Activated naive CD8-positive, alpha-beta T cell treated with anti-CD3 and anti-CD28 coated beads, Interleukin-2, amount 10 ng/mL, durations not matched to agents 7 days and 5 days (primary cell): ENCODE measurements at places on chromosomes 16 and 17. TPM values are rescaled to one million over a fixed set of nuclear protein-coding genes. Genes with fewer than 3 reads are reported as not detected.
A peak's percentile ranks its signal among the peaks of the same experiment; 100 is the strongest.

GRCh38 chr17:48023400-48024148, 14.0 kb downstream of the COPZ2 start:
- DNase-seq: peak; percentile 60

The TMC7 gene
- not detected for total RNA-seq

The CHST4 gene
- total RNA-seq: not detected

DNA sequence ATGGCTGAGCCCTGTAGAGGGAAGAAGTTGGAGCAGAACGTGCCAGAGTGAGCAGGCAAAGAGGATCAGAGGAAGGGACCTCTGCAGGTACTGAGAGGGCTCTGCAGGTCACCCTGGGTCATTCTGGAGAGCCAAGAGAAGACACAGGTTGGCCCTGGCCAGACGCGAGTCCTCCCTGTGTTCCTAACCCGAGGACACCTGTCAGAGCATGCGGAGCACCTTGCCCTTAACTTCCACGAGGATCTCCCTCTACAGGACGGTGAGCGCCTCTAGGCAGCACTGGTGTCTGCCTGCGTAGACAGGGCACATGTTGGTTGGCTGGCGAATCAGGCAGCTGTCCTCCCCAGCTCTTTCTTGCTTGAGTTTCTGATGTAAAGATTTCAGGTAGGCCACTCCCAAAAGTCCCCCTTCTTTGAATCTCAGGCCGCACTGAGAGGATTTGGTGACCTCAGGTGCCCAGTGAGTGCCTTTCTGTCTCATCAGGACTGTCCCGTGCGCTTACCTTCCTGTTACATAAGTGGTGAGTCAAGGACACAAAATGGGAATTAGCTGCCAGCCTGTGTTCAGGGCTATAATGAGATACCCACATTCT, 45.3 kb downstream of the MPRIP start:
- no peak for DNase-seq

The ITGB4 gene
- total RNA-seq: 1.0 TPM

DNA sequence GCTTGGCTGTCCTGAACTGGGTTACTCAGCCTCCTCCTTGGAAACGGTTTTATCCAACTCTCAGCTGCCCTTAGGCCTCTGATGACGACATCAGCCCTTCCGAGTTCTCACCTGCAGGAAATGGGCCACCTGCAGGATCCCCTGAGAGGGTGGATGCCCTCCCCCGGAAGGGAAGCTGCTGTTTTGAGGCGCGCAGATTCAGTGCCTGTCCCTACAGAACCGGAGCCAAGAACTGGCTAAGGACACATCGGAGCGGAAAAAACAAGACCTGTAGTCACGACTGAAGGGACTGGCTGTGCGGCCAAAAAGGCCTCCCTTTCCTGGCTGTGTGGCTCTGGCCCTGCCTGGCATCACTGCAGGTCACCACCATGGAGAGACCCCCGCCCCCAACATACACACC, 11.7 kb upstream of the C16orf95 start:
- DNase-seq: no peak

DNA sequence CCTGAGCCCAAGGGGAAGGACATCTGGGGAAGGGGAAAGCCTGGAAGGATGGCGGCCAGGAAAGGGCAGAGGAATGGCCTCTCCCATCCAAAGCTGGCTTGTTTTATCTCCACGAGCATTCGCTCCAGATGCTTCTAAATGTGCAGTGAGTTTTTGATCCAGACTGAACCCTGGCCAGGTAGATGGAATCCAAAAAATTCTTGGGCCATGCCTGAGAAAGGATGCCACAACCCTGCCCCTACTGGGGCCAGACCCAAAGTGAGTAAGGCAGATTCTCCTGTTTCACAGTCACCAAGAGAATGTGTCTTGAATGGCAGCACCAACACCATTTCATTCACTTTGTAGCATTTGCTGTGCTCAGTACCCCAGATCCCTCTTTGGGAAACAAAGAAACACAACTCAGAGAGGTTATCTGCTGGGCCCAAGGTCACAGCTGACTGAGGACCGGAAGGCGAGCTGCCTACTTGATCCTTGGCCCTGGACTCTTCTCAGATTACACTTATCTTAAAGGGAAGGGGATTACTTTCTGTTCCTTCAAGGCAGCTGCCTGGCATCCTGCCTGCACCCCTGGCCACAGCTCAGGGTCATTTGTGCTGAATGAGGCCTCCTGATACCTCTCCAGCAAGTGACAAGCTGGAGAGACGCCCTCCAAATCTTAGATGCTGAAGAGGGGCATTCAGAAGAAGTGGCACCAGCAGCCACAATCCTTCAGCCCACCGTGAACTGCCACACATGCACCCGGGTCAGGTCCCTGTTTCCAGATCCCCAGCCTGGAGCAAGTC, 3.6 kb downstream of the LRRC75A start:
- no peak for DNase-seq

The TGFB1I1 gene
- total RNA-seq: 1.5 TPM

- no peak for DNase-seq
Observed at GRCh38 chr17:79353016-79353415, 257.8 kb downstream of the RBFOX3 start.

The NPIPB12 gene
- 105 TPM for total RNA-seq

GRCh38 chr17:75504347-75505151, 10.8 kb downstream of the CASKIN2 start:
- no peak for DNase-seq

DNA sequence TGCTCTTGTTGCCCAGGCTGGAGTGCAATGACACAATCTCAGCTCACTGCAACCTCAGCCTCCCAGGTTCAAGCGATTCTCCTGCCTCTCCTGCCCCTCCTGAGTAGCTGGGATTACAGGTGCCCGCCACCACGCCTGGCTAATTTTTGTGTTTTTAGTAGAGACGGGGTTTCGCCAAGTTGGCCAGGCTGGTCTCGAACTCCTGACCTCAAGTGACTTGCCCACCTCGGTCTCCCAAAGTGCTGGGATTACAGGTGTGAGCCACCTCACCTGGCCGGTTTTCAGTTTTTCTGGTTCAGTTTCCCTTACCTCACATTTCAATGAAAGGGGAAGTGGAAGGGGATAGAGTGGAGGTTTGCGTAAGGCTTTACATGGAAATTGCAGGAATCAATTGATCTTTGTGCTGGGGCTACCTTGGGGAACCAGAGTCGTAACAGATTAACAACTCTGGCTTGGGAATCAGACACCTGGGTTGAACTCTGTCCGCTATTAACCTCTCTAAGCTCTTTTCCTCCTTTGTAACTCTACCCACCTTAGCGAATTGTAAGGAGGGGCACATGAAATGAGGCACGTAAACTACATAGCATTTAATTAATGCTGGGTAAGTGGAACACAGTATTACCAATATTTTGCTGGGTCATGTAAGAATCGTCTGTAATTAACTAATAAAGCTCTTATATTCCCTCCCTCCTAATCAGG, 3.2 kb downstream of the MPV17L start:
- DNase-seq: no peak

- no peak for DNase-seq
Observed at GRCh38 chr16:67868290-67868689, 4.6 kb upstream of the EDC4 start.

DNA sequence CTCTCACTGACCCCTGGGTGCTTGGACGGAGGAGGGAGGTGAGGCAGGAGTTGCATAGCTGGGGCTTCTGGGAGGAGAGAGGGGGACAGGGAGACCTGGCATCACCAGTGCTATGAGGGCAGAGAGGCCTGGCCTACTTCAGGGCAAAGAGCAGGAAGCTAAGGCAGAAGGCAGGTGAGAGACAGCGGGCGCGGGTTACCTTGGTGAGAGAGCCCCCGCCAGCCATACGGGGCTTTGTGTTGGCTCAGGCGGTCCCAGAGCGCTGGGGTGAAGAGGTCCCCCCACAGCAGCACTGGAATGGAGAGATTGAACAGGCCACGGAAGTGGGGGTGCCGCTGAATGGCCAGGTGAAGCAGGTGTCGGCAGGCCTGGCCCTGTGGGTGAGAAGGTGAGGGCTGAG, 11.5 kb downstream of the ST6GALNAC2 start:
- no peak for DNase-seq

DNA sequence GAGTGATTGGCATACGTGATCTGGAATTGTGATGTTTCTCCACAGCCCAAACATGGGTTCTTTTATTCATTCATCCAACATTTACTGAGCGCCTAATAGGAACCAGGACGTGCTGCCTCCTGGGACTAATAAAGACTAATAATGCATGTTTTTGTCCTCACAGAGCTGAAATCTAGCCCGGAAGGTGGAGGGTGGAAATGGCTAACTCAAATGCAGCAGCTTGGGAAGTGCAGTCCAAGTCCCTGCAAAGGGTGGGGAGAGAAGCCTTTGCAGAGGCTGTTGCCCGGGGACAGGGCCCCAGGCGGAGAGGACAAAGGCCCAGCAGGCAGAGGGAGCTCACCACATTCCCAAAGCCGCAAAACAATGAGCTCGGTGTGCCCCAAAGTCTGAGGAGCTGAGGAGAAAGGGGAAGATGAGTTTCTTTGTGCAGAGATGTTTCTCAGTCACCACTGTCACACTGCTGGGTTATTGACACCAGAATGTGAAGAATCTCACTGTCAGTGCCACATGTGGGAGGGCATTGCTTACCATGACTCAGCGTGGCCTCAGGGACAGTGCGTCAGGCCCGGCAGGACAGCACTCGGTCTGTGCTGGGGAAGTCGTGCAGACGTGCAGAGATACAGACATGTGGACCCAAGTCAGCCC, 118.2 kb upstream of the CHMP6 start:
- no peak for DNase-seq

GRCh38 chr17:40516581-40517285, 15.3 kb upstream of the TNS4 start:
- peak; percentile 66 for DNase-seq

DNA sequence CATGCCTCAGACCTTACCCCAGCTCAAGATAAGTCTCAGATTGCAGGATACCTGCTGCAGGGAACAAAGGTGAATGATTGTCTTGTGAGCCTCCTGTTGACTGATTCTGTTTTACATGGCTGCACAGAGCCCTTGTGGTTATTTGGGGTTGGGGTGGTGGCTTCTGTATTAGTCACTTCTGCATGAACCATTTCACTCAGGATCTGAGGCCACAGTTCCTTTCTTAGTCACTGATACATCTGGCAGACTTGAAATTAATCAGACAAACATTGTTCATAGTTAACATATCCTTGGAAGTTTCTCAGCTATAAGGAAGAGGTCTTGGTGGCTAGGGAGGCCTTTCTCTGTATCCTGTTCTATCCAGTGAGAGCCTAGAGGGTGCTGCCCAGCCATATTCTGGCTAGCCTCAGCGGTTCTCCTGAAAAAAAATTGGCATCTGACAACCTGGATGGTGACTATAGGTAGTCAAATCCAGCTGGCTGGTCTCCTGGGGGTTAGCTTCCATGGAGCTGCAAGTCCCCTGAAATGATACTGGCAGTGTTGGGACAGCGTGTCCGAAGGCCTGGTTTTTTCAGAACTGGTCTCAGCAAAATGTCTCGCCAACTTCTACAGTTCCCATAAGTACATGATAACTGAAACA, 8.4 kb upstream of the PLK1 start:
- DNase-seq: no peak

DNA sequence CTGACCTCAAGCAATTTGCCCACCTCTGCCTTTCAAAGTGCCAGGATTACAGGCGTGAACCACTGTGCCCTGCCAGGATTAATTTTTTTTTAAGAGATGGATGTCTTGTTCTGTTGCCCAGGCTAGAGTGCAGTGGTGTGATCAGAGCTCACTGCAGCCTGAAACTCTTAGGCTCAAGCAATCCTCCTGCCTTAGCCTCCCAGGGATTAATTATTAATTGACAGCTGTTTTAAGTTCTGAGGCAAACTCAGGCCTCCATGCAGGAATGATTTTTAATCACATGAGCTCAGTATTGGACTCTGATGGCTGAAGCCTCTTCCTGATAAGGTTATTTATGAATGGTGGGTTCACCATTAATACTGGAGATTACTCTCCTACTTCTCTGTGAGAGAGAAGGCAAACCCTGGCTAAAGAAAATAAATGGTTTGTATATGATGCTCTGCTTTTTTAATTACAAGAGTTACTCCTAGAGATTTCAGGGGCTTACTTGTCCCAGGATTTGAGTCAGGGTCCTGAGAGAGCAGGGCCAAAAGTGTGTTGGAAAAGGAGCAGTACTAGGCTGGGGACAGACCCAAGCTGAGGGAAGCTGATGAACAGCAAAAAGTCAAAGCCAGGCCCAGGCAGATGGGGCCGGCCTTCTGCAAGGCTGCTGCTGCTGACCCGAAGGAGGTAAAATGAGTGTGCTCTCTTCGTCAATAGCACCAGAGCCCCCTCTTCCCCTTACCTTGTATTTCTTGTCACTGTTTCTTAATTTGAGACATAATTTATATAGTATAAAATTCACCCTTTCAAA, 56.9 kb upstream of the HAS3 start:
- no peak for DNase-seq

The MYOCD gene
- total RNA-seq: not detected

The PPY gene
- total RNA-seq: not detected

DNA sequence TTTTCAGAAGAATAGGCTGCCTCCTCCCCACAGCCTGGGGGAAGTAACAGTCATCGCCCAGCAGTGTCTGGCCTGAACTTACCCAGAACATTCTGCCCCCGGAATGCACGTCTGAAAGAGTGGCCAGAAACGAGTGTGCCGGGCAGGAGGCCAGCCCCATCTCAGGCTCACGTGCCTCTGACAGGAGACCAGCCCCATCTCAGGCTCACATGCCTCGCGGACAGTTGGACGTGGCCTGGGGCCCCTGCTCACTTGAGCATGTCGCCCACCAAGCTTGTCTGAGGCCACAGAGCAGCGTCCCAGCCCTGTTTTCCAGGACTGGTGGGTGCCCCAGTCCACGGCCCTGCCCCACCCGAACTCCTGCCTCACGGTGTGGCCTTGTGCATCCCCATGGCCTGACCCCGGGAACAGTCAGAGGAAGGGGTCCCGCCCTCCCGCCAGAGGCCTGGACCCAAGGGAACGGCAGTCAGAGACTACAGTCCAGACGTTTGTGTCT, 16.3 kb upstream of the CDH15 start:
- DNase-seq: no peak

The CDH15 gene
- not detected for total RNA-seq

DNA sequence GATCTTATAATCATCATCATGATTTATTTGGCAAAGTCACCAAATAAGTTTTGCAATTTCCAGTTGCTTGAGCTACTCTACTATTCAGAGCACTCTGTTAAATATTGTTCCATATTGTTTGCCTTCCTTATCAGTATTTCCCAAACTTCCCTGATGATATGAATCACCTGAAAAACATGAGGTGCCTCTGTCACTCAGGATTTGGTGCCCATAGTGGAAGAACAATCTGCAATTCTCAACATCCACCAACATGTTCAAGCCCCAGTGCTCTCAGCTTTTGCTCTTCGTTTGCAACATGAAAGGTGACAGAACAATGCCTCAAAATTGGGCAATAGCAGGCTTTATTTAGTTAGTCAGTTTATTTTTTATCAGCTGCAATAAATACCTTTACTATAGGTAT, 28.6 kb upstream of the WSB1 start:
- DNase-seq: no peak
